Spleen (tissue), 13 donors: ENCODE measurements at places on chromosomes 5 and 9. TPM values are rescaled to one million over a fixed set of nuclear protein-coding genes. Genes with fewer than 3 reads are reported as not detected.

DNA sequence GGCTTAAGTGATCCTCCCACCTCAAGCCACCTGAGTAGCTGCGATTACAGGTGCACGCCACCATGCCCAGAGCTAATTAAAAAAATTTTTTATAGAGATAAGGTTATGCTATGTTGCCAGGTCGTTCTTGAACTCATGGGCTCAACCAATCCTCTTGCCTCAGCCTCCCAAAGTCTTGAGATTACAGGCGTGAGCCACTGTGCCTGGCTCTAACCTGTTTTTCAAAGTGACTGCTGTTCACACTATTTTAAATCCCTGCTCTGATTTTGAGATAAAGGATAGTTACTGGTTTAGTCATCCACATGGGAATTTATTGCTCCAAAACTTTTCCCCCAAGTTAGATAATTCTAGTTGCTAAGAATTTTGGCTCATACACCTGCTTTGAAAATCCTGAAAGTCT is 48.2 kb upstream of the MTMR12 start:
- no peak for DNase-seq

- no peak for DNase-seq
Observed at GRCh38 chr5:174751154-174752000, 27.0 kb downstream of the MSX2 start.

GRCh38 chr5:161230221-161230620 is 316.3 kb downstream of the GABRB2 start:
- no peak for DNase-seq

- no peak for DNase-seq
Observed at GRCh38 chr9:87685871-87686519, 39.9 kb upstream of the CTSL start.

The GFI1B gene
- polyA plus RNA-seq: 0.14 TPM
